ENCODE measurements at places on chromosomes 2 and 18.

DNA sequence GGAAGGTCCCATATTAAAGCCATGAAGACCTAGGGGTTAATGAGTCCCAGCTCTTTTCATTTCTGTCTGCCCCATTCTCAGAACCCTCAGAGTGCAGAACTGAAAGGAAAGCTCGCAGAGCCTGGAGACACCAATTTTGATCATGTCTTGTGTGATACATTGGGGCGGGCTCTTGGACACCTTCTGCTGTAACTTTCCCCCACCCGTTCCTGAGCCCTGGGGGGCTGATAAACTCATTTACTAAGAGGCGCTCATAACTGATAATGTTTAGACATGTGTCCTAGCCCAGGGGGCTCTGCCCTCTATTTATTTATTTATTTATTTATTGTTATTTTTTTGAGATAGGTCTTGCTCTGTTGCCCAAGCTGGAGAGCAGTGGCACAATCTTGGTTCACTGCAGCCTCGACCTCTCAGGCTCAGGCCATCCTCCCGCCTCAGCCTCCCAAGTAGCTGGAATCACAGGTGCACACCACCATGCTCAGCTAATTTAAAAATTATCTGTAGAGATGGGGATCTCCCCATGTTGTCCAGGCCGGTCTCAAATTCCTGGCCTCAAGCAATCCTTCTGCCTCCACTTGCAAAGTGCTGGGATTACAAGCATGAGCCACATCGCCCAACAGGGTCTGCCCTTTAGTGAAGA is 72.4 kb upstream of the HAAO start:
- DNase-seq: no peak

GRCh38 chr2:120503793-120504571 is 158.0 kb downstream of the INHBB start:
- peak; percentile 71 for DNase-seq

GRCh38 chr18:13261661-13262357 is 43.2 kb downstream of the LDLRAD4 start:
- DNase-seq: no peak

- no peak for DNase-seq
These were observed 17.4 kb upstream of the CREB1 start for GRCh38 chr2:207512356-207512755.

- DNase-seq: no peak
These were observed 78.8 kb downstream of the ANKRD12 start for GRCh38 chr18:9215221-9215933.

DNA sequence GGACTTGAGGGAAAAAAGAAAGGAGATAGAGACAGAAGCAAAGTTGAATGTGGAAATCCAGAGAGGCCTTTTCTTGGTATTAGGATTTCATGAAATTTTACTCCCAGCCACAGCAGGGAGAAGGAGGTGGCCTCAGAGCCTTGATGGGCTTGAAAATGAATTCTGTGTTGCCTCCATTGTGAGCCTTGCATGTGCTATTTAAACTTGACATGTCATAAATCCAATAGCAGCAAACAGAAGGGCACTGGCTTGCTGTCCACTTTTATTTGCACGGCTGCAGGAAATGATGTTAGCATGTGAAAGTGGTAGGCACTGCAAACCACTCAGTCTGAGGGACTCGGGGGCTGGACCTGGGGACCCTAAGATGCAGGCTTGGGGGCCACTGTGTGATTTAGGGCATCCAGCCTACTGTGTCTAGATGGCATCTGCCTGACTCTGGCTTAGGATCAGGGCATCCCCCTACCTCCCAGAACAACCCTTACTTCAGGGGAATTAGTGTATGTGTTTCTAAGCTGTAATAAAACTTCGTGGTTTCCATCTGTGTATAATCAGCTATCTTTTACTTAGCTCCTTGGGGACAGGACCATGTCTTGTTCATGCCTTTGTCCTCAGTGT is 139.1 kb upstream of the SKOR2 start:
- no peak for DNase-seq

GRCh38 chr18:1522249-1522615 is 617.6 kb downstream of the ADCYAP1 start:
- no peak for DNase-seq

- DNase-seq: no peak
These were observed 6.3 kb downstream of the KHK start for GRCh38 chr2:27092696-27093429.

DNA sequence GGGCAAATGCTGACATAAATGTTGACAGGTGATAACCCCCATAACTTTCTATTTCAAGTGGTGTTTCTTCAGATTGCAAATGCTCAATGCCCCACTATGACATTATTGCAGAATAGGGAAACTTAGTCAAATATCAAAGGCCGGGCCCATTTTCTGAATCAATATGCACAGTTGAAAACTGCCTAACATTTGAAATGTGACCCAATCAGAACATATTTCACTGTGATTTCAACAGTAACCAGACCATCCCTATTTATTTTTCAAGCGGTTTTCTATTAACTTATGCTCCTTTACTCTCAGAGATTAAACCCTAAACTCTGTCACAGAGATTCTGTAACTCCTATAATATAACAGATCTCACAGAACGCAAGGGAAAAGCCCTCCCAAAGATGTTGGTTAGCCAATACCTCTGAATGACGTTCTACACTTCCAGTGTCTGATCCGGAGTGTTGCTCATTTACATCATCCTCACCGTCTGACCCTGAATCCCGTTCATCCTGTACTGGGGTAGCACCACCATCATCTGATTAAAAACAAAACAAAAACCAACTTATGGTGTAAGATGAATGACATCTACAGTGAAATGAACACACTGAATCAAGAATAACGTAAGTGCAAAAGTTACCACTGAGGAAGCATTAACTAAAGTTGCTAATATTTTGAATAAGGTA is 2.9 kb downstream of the IWS1 start:
- no peak for DNase-seq

DNA sequence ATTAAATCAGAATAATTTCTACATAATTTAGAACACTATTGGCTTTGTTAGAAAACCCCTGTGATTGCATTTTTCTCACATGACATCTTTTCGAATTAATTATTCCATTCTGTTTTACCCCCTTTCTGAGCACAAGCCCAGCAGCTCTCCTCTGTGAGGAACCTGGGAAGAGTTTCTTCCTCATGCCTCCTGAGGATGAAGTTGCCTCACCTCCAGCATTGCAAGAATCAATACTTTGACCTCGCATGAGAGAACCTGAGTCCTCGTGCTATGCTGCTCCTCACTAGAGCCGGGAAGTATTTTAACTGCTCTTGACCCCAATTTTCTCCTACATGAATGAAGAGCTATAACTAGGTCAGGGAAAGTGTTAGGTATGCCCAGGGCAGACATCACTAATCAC is 77.1 kb upstream of the RAPH1 start:
- DNase-seq: no peak

- DNase-seq: no peak
These were observed 28.0 kb upstream of the PSME4 start for GRCh38 chr2:53998834-53999233.

DNA sequence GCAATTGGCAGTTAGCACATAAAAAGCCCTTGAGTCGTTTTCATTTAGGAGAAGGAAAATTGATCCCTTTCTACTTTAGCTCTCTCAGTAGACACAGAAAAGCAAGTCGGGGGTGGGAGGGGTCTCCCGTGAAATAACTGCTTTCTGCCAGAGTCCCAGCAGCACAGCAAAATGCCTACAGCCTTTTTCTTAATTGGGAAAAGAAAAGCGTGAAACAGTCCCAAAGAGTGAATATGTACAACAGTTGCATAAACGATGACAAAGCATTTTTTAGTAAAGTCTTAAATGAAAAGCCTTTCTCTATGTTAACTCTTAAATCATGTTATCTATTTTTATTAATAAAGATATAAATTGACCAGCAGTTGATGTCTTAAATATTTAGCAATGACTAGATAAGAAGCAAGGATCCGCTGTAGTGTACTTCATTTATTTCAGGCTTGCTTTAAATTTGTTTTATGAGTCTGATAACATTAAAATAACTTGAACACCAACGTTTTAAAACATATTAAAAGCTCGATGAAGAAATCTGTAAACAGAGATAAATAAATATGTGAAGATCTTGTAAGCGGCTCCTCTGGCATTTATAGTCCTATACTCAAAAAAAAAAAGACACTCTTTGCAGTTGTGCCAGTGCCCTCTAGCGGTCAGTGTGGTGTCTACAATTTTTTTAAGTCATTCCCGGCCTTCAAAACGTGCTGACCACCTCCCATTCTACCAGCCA is 42.3 kb upstream of the ATIC start:
- DNase-seq: peak; percentile 60

DNA sequence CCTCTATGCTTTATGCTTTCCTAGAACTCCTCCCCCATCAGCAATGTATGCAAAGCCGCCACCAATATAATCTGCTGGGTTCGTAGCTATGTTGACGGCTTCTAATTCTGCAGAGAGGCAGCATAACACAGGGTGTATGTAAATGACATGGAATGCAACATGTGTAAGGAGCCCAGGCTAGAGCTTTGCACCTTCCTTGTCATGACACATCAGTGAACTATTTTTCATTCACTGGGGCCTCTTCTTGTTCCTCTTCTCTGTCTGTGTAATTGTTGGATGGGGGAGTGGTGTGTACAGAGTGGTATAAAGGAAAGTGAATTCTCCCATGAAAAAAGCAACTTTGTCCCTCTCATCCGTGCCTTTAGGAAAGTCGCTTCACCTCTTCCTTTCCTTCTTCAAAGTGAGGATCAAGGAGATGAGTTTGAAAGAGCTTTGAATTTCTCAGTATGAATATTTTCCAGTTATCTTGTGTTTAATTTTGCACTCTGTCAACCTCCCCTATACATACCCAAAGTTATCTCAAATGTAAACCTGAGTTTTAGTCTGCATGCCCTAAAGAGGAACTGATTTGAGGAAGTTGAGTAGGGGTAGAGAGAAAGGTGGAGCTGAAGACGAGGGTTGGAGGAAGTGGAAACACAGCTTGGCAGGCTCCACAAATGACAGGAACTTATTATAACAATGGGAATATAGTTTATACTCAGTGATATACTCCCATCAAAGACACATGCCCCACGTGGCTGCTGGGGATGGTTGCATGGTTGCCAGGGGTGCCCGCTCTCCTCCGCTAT is 74.9 kb upstream of the ARL4C start:
- DNase-seq: no peak

DNA sequence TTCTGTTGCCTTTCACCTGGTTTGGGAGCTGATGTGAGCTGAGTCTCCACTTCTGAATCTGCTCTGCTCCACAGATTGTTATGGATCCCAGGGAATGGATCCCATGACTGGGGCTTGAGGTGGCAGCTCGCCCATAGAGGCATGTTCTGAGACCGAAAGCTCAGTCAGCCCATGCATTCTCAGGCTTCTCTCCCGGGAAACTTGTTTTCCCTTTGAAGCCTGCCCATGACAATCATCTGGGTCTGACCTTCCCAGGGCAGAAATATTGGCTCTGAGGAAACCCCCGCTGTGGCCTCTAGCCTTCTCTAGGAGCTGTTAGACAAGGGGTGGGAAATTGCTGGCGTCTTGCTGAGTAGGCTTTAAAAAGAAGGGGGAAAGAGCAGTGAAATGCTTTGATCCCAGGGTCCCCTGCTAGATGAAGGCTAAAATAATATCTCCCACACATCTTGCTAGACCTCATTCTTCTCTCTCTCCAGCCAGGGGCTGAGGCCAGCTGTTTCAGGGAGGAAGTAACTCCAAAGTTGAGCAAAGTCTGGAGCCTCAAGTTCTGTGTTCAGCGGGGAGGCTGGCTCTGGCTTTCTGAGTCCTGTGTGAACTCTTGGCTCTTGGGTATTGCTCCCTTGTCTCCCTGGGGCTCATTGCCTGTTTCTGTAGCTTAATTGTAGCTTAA is 2.0 kb downstream of the VAMP8 start:
- peak; percentile 44 for DNase-seq

DNA sequence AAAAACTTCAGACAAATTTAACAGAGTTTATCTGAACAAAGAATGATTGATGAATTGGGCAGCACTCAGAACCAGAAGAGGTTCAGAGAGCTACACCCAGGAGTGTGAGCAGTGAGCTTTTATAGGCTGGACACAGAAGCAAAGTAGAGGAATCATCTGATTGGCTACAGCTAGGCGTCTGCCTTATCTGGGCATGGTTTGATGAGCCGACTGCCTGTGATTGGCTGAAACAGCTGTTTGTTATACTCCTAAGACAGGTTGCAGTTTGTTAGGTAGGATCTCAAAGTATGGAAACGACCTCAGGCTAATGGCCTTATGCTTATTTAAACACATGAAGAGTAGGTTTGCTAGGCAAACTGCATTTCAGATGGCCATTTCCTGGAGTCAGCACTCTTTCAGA is 188.9 kb downstream of the MYO1B start:
- DNase-seq: no peak

DNA sequence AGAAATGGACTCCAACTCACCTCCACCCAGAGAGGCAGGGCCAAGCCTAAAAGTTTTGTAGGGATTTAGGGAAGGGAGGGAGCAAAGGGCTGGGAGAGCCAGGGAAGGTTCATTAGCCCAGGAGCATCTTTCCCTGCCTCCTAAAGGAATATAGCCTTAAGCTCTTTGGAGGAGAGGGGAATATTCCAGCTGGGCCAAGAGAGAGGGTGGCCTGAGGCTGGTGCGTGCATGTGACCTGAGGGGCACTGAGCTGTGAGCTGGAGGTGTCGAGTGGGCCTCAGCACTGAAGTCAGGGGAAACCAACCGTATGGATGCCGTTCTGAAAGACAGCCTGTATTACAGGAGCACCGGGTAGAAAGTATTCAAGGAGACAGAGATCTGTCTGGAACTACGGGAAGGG is 112.6 kb downstream of the KLHL29 start:
- peak; percentile 59 for DNase-seq

DNA sequence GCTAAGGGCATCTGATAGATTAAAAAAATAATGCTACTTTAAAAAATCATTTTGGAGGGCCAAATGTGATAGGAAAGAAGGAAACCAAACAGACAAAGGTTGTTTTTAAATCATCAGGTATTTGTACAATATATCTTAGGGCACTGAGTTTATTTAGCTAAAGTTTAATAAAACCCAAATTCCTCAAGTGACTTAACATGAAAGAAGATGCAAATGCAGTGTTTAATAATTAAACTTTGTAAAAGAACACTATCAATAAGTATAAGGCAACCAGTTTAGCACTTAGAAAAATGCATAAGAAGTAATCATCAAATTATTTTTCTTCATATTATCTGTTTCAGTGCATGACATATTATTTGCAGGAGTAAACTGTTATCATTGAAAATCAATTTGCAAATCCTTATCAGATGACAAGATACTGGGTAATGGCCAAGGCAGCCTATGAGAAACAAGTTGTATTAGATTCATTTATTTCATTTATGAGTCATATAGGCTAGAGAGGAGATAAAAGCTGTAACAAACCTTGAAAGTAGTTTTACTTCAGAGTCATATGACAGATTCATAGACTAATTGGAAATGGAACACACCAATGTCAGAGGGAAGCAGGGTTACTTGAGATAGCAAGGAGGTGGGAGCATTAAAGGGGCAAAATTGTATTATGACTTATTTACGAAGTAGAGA is 165.5 kb downstream of the GCA start:
- DNase-seq: no peak

GRCh38 chr2:113123726-113124125 is 3.7 kb upstream of the IL1RN start:
- no peak for DNase-seq

DNA sequence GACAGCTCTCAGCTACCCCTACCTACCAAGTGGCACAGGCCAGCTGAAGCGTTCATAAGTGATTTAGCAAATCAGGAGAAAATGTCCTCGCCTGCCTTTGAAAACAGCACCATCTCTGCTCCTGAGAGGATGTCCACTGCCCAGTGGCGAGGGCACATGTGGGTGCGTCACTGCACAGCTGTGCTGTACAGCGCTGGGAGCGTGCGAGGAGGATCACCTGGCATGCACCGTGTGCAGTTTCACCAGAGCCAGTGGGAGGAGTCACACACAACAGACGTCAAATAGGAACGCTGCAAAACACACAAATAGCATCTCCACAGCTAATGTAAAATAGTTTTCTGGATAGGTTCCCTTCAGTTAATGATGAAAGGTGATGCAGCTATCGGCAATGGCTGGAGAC is 154.1 kb downstream of the HDAC4 start:
- no peak for DNase-seq

All from posterior cingulate gyrus (tissue), 11 donors.